ENCODE measurements at places on chromosomes 4 and X. TPM values are rescaled to one million over a fixed set of nuclear protein-coding genes. Genes with fewer than 3 reads are reported as not detected.

DNA sequence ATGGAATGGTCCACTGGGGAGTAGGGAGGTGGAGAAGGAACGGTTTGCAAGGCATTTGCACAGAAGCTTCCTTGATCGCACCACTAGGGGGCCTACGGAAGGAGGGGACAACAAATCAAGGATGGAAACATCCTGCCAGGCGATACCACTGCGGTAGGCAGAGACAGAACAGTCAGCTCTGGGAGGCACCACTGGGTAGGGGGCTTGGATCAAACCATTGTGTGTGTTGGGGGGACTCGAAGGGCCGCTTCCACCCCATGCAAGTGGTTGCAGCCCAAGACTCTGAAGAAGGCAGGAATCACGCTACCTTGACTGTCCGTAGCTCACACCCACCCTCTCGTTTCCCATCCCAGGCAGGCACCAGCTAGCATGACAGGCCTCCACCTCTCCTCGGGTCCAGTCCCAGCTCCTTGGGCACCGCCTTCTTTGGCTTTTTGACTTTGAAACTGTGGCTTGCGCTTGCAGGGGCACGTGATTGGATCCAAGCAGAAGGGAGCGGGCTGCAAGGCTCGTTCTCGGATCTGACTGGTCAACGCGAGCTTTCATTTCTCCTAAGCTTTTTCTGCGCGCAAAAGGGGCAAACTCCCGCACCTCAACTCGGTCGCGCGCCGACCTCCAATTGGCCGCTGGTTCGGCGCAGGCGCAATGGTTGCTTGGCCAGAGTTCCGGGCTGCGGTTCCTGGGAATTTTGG, 28.4 kb downstream of the GAGE1 start:
- no peak for DNase-seq

MAGEA6 gene
- not detected for total RNA-seq

DNA sequence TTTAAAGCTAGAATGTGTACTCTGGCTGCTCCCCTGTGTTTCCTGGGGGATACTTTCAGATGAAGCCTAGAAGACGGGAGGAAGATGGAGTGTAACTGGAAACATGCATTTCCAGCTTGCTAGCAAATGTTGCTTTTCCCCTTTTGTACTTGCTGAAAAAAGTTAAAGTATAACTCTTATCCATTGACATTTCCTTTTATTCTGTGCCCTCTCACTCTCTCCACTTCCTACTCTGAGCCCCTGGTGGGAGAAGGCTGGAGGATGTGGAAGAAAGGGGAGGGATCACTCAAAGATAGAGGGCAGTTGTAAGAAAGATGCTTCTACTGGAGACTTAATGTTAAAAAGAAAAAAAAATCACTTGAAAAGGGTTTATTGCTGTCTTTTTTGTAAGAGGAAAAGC, 396.5 kb downstream of the DTHD1 start:
- no peak for DNase-seq

GRCh38 chr4:6693231-6694176, at the start of gene S100P:
TSS of gene S100P (plus strand) at chr4:6693878. CDS start at chr4:6693933, 55 bp downstream.
- DNase-seq = no peak

SMIM10 gene
- total RNA-seq = 1.2 TPM

- DNase-seq = no peak
Observed at GRCh38 chr4:38365748-38366310, 298.2 kb upstream of the KLF3 start.

DNA sequence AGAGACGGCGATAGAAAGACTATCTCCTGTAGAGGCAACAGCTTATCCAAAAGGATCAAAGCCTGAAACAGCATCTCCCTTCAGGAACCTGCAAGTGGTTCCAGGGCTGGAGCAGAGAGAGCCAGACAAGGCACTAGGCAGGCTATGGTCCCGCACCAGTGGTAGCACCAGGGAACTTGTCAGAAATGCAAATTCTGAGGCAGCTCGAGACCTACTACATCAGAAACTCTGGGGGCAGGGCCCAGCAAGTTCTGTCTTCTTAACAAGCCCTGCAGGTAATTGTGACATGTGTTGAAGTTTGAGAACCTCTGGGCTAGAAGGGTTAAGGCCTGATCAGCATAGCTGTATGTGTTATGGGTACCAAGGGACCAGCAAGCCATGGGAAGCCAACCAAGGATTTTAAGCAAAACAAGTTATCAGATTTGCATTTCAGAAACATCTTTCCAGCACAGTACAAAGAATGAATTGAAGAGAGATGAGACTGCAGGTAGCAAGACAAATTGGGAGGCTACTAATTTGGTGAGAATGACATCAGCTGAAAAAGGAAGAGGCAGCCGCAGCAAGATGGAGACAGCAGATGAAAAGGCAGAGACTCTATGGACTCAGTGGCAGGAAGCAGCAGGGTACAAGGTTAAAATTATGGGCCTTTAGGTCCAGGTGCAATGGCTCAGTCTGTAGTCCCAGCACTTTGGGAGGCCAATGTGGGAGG, 139.7 kb downstream of the TSPAN5 start:
- no peak for DNase-seq

- no peak for DNase-seq
Observed at GRCh38 chr4:100391086-100391485, 126.7 kb downstream of the EMCN start.

DNA sequence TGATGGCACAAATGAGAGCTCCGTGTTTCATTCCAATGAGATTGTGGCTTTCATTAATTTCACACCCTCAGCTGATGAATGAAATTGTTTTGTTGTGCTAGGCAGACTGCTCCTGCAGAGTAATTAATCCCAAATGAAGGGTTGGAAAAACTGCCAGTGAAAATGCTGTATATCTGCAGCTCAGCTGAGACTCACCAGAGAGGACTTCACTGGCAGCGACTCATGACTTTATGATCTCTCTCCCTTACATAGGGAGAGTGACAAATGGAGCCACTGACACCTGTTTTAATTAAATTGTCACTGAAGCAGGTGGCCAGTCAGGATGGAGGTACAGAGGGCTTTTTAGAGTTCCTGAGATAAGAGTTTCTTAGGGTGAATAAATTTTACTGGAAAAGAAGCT, 24.8 kb downstream of the GRXCR1 start:
- no peak for DNase-seq

DNA sequence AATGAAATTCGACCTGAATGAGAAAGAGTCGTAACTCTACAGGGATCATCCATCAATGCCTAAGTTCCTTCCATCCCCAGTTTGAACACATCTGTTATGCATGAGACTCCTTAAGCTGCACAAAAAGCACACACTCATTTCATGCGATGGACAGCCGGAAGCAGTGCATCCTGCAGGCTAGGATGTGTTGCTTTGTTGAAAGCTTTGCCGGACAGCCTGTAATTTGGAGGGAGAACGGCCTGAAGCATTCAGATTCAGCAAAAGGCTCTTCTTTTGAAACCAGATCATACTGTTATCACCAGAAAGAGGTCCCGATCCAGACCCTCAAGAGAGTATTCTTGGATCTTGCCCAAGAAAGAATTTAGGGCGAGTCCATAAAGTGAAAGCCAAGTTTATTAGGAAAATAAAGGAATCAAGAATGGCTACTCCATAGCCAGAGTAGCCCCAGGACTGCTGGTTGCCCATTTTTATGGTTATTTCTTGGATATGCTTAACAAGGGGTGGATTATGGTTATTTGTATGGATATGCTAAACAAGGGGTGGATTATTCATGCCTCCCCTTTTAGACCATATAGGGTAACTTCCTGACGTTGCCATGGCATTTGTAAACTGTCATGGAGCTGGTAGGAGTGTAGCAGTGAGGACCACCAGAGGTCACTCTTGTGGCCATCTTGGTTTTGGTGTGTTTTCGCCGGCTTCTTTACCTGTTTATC, 48.1 kb upstream of the DHRSX start:
- DNase-seq = no peak

DNA sequence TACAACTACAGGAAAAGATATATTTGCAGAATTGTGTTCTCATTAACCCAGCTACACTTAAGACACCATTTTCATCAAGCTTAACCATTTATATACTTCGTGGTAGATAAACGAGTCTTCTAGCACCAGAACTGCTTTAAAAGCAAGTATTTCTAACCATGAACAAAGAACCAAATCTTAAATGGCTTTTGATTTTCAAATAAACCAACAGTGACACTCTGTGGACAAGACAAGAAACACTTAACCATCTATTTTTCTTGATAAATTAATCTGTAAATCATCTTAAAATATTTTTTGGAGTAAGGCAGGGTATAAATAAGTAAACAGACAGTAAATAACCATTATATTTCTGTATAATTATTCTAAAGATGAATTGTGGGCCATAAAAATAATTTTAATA, 10.2 kb downstream of the BEND2 start:
- DNase-seq = no peak

DNA sequence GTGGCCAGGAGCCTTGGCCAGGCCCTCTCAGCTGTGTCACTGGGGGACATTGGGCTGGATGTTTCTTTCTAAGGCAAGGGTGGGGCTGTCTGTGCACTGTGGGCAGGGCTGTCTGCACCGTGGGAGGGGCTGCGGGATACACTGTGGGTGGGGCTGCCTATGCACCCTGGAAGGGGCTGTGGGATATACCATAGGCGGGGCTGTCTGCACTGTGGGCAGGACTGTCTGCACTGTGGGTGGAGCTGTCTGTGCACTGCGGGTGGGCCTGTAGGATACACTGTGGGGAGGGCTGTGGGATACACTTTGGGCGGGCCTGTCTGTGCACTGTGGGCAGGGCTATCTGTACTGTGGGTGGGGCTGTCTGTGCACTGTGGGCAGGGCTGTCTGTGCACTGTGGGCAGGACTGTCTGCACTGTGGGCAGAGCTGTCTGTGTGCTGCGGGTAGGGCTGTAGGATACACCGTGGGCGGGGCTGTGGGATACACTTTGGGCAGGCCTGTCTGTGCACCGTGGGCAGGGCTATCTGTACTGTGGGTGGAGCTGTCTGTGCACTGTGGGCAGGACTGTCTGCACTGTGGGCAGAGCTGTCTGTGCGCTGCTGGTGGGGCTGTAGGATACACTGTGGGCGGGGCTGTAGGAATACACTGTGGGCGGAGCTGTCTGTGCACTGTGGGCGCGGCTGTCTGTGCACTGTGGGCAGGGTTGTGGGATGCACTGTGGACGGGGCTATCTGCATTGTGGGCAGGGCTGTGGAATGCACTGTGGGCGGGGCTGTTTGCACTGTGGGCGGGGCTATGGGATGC, 31.1 kb downstream of the ACOX3 start:
- DNase-seq = no peak

CLCN4 gene
- total RNA-seq = 0.48 TPM

UGDH gene
- 21.1 TPM for total RNA-seq

DNA sequence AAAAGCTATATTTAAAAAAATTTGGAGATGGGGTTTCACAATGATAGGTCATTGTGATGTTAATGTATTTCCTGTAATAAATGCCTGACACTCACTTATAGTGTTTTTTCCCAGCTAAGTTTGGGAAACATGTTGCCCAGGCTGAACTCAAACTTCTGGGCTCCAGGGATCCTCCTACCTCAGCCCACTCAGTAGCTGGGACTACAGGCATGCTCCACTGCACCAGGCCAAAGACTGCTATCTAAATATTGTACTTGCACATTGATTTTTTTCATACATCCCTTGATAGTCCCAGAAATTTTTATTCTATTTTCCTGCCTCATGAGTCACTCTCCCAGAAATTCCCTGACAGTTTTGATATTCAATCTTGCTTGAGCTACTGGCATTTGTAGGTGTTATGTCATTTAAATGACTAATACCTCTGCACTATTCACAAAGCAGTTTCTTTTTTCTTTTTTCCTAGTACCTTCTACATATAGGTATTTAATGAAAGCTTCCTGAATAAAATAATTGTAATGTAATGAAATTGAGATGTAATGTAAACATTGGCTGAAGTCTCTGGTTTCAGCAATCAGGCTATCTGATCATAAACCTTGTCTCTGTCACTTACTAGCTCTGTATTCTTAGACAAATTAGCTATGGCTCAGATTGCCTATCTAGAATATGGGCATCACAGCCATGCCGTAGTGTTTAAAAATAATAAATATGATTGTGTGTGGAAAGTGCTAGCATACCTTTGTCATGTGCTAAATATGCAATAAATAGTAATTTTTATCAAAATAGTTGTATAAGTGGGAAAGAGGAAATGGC, 1973.0 kb upstream of the AGA start:
- no peak for DNase-seq

FOXR2 gene
- total RNA-seq = not detected

- DNase-seq = no peak
Observed at GRCh38 chr4:22385611-22386011, 130.3 kb downstream of the ADGRA3 start.

GRCh38 chr4:38424151-38424871, 239.7 kb upstream of the KLF3 start:
- DNase-seq = no peak

DNA sequence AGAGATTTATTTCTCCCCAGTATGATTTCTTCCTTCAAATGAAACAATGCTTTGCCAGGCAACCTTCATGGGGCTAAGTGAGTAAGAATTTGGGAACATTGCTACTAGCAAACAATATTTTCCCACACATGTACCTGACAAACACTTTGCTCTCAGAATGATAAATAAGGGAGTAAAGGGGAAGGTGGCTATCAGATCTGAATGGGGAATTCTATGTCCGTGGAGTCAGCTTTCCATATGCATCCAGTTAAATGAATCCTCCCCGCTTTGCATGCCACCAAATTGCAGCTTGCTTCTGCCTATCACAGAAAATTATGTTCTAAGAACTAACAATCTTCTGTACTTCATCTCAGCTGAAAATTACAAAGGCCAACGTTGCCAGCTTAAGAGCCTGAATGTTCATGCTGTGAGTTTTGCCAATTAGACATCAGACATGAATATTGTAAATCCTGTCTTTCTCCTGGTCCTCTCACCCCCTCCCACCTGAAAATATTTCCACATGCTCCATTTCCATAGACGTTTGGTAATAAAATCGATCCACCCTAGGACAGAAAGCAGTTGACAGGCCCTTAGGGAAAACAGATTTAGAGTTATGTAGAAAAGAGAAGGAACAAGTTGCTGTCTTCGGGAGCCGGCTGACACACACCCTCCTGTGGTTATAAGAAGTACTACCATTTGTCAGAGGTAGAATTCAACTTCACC, 6.3 kb downstream of the MEPE start:
- DNase-seq = no peak

DNA sequence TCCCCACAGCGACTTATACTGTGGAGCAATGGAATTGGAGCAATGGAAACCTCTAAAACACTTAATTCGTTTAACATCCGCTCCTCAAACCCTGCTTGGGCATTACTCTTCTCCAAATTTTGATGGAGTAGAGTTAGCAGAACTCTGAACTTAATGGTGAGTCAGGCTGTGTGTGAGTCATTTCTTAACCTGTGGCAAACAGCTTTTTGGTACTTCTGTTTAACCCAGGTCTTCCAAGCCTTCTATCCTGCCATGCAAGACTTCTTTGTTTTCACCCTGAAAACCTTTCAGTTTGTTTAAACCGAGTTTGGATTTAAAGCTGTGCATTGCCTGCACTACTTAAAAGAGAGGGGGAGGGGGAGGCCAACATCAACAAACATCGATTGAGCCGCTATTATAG, 3.6 kb upstream of the AMOT start:
- DNase-seq = no peak

- no peak for DNase-seq
Observed at GRCh38 chrX:1545776-1546408, 8.9 kb upstream of the P2RY8 start.

- DNase-seq = no peak
Observed at GRCh38 chrX:112642349-112642748, 37.4 kb downstream of the LHFPL1 start.
